ENCODE measurements at places on chromosomes 7 and 10. TPM values are rescaled to one million over a fixed set of nuclear protein-coding genes. Genes with fewer than 3 reads are reported as not detected.
A peak's percentile ranks its signal among the peaks of the same experiment; 100 is the strongest.

GRCh38 chr7:142303650-142304049 is 45.8 kb upstream of the PRSS58 start:
- H3K27ac ChIP-seq = no peak overlapping the region
- peak; percentile 6 for DNase-seq
- no peak overlapping the region for H3K4me3 ChIP-seq
- H3K4me1 ChIP-seq = no peaks in the 10 kb centered on the region
- H3K36me3 ChIP-seq = no peaks in the 10 kb centered on the region

DNA sequence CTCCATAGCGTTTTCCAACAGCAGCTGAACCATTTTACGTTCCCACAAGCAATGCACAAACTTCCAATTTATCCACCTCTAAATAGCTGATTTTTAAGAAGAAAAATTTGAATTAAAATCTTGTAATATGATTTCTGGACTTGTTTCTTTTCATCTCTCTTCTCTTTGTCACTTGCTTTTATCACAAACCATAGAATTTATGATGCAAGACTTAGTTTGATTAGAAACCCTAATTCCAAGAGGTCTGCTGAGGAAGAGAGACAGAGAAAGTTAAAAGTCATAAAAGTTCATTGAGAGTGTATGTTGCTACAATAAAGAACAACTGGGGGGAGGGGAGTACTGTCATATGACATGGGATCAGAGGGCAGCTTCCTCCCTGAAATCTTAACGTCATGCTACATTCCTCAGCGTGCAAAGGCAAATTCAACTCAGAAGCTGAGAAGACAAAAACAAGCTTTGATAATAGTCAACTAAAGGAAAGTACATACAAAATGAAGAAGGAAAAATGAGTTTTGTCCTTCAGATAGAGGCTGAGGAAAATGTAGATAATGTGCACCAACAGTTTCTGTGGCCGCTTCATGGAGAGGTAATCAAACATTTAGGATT is 18.4 kb upstream of the CUBN start:
- H3K27ac ChIP-seq = no peak overlapping the region
- H3K36me3 ChIP-seq = no peaks in the 10 kb centered on the region
- H3K4me1 ChIP-seq = peaks cover 2% of the 10 kb centered on the region
- DNase-seq = peak; percentile 45
- no peak overlapping the region for H3K4me3 ChIP-seq
- H3K27me3 ChIP-seq = no peaks in the 10 kb centered on the region

DNA sequence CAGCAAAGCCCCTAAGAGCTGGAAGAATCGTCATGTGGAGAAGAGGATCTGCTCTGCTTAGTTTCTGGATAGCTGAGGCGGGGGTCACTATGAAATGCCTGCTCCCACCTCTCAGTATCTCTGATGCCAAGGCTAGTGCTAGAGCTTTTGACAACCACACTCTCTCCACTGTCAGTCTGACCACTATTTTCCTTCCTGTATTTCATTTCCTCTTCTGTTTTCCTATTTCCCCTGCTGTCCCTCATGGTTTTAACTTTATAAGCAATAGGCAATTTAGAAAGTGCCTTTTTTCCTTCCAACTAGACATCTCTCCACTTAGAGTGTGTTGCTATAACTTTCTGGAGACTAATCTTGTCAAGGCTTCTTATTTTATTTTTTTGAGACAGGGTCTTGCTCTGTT is 23.6 kb downstream of the C7orf57 start:
- H3K4me3 ChIP-seq = no peak overlapping the region
- H3K27ac ChIP-seq = no peak overlapping the region
- DNase-seq = no peak
- H3K27me3 ChIP-seq = no peaks in the 10 kb centered on the region
- no peaks in the 10 kb centered on the region for H3K4me1 ChIP-seq

GRCh38 chr7:106110238-106110560 is 1.9 kb downstream of the SYPL1 start:
- DNase-seq = peak; percentile 13
- no peak overlapping the region for H3K4me3 ChIP-seq
- no peaks in the 10 kb centered on the region for H3K36me3 ChIP-seq
- no peaks in the 10 kb centered on the region for H3K27me3 ChIP-seq

DNA sequence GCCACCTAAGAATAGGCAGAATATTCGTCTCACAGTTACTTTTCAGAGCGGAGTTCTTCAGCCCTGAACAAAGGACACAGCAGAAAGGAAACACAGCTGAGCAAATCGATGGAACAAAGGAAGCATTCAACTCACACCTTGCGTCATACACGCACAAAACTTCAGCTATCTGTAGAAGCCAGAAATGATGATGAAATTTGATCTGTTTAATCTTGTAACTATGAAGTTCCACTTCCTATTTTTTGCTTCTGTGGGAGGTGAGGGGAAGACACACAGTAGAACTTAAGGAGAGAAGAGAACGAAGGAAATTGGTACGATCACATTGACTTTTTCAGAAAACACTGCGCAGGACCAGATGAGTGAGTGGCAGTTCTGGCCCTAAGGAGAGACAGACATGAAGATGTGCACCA is 26.2 kb downstream of the FAM171A1 start:
- no peak overlapping the region for H3K27ac ChIP-seq
- peaks cover 14% of the 10 kb centered on the region for H3K4me1 ChIP-seq
- no peaks in the 10 kb centered on the region for H3K36me3 ChIP-seq

DNA sequence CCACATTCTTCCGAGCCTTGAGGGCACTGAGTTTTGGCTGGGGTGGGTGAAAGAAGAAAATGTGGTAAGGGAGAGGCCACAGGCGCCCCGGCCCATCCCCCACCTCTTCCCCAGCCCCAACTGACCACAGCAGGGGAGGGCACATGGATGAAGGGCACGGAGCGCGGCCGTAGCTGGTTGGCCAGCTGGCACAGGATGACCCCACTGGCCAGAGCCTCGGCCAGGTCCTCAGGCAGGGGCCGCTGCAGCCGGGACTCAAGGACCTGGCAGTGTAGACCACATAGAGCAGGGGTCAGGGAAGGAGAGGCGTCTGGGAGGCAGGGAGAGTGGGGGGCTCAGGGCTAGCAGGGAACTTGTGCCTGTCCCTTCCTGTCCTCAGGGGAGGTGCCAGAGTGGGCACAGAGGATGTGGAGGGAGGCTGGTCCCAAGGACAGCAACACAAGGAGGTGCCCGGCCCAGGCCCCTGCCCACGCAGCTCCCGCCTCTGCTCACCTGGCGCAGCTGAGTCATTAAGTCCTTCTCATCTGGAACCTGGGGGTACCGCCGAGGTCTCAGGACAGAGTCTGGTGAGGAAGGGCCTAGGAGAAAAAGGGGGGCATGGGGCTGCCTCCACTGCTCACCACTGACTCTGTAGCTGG is 2.2 kb upstream of the SAP25 start:
- H3K27ac ChIP-seq = no peak overlapping the region
- no peak overlapping the region for H3K4me3 ChIP-seq
- H3K27me3 ChIP-seq = no peaks in the 10 kb centered on the region
- H3K36me3 ChIP-seq = peaks cover 35% of the 10 kb centered on the region

- H3K36me3 ChIP-seq = no peaks in the 10 kb centered on the region
- H3K4me1 ChIP-seq = no peaks in the 10 kb centered on the region
- no peak overlapping the region for H3K27ac ChIP-seq
- DNase-seq = no peak
These were observed 79.2 kb upstream of the FRMD4A start for GRCh38 chr10:14409856-14410458.

DNA sequence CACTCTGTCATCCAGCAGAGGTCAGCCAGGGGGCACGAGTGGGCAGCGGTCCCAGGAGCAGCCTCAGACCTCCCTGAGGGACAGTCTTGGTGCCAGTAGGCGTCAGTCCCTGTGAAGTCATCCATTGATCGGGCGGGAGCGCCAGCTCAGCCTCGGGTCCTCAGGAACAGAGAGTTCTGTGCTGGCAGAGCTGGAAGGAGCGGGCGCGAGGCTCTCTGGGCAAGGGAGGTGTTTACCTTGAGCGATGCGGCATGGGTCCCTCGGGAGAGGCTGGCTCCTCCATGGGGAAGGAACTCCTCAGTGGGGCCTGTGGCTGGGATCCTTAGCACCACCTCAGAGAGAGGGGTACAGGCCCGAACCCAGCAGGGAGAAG is 101.1 kb upstream of the PPIF start:
- H3K4me1 ChIP-seq = peaks cover 11% of the 10 kb centered on the region
- peak overlapping the region; percentile 77 for H3K27ac ChIP-seq
- no peaks in the 10 kb centered on the region for H3K36me3 ChIP-seq

DNA sequence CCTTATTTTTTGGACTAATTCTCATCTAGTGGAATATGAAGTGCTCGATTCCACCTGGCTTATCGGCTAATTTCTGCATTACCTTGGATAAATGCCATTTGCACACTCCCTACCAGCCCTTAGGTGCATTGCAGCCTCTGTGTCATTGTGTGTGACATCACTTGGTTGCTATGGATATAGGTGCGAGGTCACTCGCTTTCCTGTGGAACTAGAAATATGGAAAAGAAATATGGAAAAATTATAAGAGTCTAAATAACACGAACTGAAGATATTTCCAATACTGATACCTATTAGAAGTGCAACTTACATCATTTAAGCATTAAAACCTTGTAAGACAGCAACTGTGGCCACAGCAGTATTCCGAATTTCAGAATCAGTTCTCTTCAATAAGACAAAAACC is 2.0 kb downstream of the YWHAG start:
- peaks cover 25% of the 10 kb centered on the region for H3K4me1 ChIP-seq
- DNase-seq = peak; percentile 53
- H3K27ac ChIP-seq = no peak overlapping the region
- H3K36me3 ChIP-seq = no peaks in the 10 kb centered on the region

GRCh38 chr7:21753071-21753470 is 192.6 kb downstream of the CDCA7L start:
- no peaks in the 10 kb centered on the region for H3K4me1 ChIP-seq
- H3K27me3 ChIP-seq = peaks cover 7% of the 10 kb centered on the region
- H3K4me3 ChIP-seq = no peak overlapping the region
- H3K27ac ChIP-seq = no peak overlapping the region

DNA sequence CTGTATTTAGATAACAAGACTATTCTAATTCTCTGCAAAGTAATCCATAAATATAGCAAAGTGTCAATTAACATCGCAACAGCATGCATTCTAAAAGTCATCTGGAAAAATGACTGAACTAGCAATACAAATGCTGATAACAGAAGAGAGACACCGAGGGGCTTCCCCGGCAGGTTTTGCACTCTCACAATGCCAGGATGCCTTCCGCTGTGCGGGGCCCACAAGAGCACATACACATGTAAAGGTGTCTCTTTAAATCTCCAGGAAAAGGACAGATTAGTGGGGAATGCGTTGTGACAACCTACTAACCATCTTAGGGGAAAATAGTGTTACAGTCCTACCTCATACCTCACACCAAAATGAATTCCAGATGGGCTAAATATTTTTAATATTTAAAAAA is 86.9 kb downstream of the CXCL12 start:
- no peak for DNase-seq
- H3K4me3 ChIP-seq = no peak overlapping the region
- H3K36me3 ChIP-seq = no peaks in the 10 kb centered on the region
- H3K27ac ChIP-seq = no peak overlapping the region
- H3K27me3 ChIP-seq = peaks cover 12% of the 10 kb centered on the region

DNA sequence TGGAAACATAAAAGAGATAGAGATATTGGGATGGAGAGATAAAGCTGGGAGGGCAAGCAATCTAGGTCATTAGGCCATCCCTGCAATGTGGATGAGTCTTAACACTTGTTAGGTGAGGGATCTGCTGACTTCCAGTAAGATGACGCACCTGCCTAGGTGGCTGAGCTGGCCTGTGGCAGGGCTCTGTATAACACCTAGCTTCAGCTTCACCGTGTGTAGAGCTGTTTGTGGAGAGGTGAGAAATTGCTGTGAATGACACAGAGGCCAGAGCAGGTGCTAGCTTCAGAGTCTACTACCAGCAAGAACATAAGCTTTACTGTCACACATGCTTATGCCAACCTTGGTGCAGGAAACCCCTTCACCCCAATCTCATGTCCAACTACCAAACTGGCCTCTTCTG is 1010.0 kb downstream of the TYW1 start:
- H3K4me1 ChIP-seq = no peaks in the 10 kb centered on the region
- H3K36me3 ChIP-seq = no peaks in the 10 kb centered on the region
- no peak overlapping the region for H3K27ac ChIP-seq
- no peaks in the 10 kb centered on the region for H3K27me3 ChIP-seq
- no peak for DNase-seq

GRCh38 chr7:112869111-112869774 is 79.0 kb upstream of the TMEM168 start:
- no peaks in the 10 kb centered on the region for H3K27me3 ChIP-seq
- H3K4me3 ChIP-seq = no peak overlapping the region
- no peak overlapping the region for H3K27ac ChIP-seq
- no peak for DNase-seq
- H3K4me1 ChIP-seq = no peaks in the 10 kb centered on the region
- H3K36me3 ChIP-seq = no peaks in the 10 kb centered on the region

GRCh38 chr10:122019414-122019975 is 30.5 kb downstream of the TACC2 start:
- peaks cover 32% of the 10 kb centered on the region for H3K4me1 ChIP-seq
- H3K36me3 ChIP-seq = no peaks in the 10 kb centered on the region
- H3K4me3 ChIP-seq = no peak overlapping the region
- no peaks in the 10 kb centered on the region for H3K27me3 ChIP-seq
- peak; percentile 36 for DNase-seq
- peak overlapping the region; percentile 93 for H3K27ac ChIP-seq

DNA sequence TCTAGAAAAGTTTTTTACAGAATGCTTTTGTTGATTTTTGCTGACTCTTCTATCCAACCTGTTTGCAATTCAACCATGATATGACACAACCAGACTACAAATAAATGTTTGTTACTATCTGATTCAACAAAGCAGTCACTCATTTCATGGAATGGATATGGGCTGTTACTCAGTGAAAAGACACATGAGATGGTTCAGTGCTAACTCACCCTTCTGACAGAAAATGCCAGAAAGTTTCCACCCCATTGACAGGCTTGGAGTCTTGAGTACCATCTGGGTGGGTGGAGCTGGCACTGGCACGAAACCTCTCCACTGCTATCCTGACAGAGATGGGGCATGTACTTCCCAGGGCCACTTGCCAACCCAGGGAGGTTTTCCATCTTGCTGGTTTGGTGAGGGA is 39.5 kb downstream of the RBM28 start:
- no peaks in the 10 kb centered on the region for H3K4me1 ChIP-seq
- H3K27ac ChIP-seq = no peak overlapping the region
- no peaks in the 10 kb centered on the region for H3K27me3 ChIP-seq

- no peaks in the 10 kb centered on the region for H3K27me3 ChIP-seq
- H3K4me1 ChIP-seq = no peaks in the 10 kb centered on the region
- no peaks in the 10 kb centered on the region for H3K36me3 ChIP-seq
- H3K4me3 ChIP-seq = no peak overlapping the region
- DNase-seq = peak; percentile 13
- H3K27ac ChIP-seq = no peak overlapping the region
These were observed 109.1 kb downstream of the SEPTIN7 start for GRCh38 chr7:35909870-35910357.

DNA sequence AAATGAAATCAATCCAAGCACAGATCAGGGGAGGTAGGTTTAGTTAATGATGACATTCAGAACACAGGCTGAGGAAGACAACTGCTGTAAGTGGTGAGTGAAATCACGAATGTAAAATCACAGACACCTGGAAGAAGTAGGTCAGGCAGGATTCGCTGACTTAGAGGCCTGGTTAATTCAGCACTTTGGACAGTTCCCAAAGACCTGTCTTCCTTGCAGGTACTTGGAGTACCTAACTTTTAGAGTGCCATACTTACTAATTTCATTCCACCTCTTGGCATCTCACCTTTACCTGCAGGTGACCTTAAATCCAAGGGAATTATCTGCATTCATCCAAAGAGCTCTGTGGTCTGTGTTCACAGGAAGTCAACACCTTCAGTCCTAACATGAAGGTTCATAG is 822.3 kb downstream of the PHTF2 start:
- no peaks in the 10 kb centered on the region for H3K27me3 ChIP-seq
- no peak overlapping the region for H3K27ac ChIP-seq
- H3K36me3 ChIP-seq = no peaks in the 10 kb centered on the region

The PSTK gene
- total RNA-seq = 1.8 TPM

The ASIC3 gene
- total RNA-seq = 3.9 TPM

The RABGEF1 gene
- total RNA-seq = 27.3 TPM

The SSC4D gene
- 2.1 TPM for total RNA-seq

The BHLHA15 gene
- 3.6 TPM for total RNA-seq

The KCNIP2 gene
- total RNA-seq = 2.6 TPM

The STAMBPL1 gene
- total RNA-seq = 7.4 TPM

All from lung (tissue), 17 donors.